ENCODE measurements at places on chromosomes 3 and 15. TPM values are rescaled to one million over a fixed set of nuclear protein-coding genes. Genes with fewer than 3 reads are reported as not detected.
A peak's percentile ranks its signal among the peaks of the same experiment; 100 is the strongest.

The GOLGA6B gene
- total RNA-seq: not detected

The GPR176 gene
- total RNA-seq: 1.4 TPM

The NR2E3 gene
- total RNA-seq: not detected

DNA sequence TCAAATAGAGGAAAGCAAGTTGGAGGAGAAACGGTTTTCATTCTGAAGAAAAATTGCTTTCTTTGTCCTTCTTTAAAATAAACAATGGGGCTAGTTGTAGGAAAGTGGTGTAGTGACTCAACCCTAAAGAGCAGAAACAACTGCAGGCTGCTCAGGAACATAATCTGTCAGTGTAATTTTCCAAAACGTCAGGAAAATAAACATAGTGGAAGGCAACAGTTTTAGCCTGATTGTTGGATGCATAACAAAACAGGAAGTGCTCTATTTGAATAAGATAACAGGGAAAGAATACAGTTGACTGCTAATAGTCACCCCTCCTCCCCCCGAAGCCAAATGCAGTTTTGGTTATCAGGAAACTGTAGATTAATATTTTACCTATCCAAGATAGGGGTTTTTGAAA is 167.6 kb downstream of the ECT2 start:
- no peak for DNase-seq

The EAF1 gene
- total RNA-seq: 11.3 TPM

The SLC24A5 gene
- total RNA-seq: not detected

DNA sequence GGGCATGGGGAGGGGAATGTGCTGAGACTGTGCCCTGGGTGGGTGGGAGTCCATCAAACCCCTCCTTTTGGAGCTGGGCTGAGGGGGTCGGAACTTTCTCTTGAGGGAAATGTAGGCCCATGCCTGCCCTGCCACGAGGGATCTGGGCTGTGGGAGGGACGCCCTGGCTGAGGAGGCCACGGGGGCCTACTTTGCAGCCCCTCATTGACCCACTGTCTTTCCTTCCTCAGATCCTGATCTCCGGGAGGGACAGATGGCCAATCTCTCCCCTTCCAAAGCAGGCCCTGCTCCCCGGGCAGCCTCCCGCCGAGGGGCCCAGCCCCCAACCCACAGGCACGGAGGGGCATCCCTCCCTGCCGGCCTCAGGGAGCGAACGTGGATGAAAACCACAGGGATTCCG is 25.3 kb downstream of the LOXL1 start:
- no peak for DNase-seq

DNA sequence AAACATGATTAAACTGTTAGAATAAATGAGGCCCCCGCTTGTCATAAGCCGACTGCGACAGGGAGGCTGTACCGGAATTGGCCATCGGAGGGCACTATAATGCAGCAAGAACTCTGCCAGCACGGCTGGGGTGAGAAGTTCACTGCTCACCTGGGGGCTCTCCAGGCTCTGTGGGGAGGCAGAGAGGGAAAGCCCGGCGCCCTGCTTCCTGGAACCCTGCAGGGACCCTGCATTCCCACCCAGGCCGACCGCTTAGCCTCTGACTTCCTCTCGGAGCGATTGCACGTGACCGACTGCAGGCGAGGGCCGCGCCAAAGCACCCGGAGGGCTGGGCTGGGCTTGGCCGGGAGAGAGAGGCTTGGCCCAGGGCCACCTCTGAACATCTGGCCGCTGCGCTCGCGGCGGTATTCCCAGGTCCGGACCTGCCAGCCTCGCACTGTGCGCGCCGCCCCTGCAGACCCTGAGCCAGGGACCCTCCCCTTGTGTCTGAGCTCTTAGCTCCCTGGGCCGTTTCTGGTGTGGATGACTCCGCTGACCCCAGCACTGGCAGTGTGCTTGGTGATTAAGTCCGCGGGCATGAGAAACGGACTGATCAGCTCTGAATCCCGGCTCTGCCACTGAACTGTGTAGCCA is 26.2 kb downstream of the DRD3 start:
- peak; percentile 22 for DNase-seq

The MOBP gene
- not detected for total RNA-seq

The SLC22A13 gene
- 0.51 TPM for total RNA-seq

The B3GALNT1 gene
- total RNA-seq: 0.18 TPM

The GOLGA6L4 gene
- total RNA-seq: not detected

- DNase-seq: no peak
Observed at GRCh38 chr3:132783152-132783551, 60.9 kb upstream of the NPHP3 start.

DNA sequence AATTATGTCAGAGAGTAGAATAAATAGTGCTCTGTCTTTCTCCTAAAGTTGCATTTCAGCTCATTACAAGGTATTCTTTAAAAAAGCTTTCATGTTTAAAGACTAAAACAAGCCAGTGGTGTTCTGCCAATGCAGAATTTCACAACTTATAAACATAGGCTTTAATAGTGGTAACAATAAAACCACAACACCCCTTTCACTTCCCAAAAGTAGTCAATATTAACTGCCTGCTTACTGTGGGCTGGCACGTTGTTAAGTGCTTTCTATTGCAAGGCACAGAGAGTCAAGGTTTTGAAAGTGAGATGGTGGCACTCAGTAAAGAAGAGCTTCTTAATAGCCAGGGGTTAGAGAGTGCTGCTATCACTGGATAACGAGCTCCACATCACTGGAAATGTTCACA is 8.4 kb upstream of the RTP1 start:
- no peak for DNase-seq

The CFAP20DC gene
- not detected for total RNA-seq

The CEMIP gene
- not detected for total RNA-seq

DNA sequence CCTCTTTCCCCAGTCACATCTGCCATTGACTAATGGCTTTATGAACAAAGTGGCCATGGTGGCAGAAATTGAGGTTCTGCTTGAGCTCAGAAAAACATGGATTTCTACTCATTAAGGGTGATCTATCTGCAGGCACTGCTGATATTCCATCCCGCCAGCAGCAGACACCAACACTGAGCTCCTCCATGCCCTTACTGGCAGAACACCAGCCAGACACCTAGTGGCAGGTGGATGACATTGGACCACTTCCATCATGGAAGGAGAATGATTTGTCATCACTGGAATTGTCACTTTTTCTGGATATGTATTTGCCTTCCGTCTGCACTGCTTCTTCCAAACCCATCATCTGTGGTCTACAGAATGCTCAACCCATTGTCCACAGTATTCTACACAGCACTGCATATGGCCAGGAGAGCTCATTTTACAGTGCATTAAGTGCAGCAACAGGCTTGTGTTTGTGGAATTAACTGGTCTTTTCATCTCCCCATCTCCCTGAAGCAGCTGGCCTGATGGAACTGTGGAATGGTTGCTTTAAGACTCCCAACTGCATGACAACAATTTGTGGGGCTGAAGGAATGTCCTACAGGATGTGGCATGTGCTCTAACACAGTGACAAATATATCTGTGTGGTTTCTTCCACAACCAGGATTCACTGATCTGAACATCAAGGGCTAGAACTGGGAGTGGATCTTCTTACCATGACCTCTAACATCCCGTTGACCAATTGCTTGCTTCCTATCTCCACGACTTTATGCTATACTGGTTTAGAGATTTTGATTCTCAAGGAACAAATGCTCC is 103.4 kb downstream of the WNT7A start:
- DNase-seq: no peak

DNA sequence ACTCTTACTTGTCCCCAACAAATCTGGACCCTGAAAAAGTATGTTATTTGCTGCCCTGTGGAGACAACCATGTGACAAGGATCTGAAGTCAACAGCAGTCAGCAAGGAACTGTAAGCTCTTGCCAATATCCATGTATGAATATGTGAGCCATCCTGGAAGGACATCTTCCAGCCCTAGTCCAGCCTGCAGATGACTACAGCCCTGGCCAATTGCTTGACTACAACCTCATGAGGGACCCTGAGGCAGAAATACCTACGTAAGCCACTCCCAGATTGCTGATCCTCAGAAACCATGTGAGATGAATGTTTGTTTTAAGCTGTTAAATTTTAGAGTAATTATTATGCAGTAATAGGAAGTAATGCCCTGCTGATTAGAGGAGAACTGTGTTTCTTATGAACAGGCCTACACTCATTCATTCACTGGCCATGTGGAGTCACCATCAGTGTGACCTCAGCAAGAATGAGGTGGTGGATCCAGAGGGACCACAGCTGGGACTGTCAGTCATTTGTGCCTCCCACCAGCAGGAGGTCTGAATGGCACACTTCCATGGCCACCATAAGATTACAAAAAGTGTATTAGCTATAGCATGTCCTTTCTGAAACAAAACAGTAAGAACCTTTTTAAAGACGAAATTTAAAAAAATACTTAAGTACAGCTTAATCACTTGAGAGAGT is 92.6 kb downstream of the TFDP2 start:
- DNase-seq: no peak

- no peak for DNase-seq
Observed at GRCh38 chr3:23637339-23637738, 168.4 kb upstream of the UBE2E1 start.

The IL5RA gene
- not detected for total RNA-seq

GRCh38 chr15:31439328-31439727 is 112.7 kb downstream of the KLF13 start:
- DNase-seq: no peak

DNA sequence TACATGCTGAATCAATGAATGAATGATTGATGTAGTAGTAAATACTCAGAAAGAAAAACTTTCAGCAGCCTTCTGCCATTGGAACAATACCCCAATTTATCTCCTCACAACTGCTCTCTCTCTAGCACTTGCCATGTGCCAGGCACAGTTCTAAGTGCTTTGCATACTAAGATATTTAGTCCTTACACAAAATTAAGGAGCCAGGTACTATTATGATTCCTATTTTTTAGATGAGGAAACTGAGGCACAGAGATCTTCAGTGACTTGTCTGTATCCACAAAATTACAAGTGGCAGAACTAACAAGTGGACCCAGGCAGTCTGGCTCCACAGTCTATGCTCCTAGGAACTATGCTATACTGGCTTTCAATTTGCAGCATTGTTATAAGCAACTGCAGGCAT is 279.2 kb downstream of the LSAMP start:
- no peak for DNase-seq

DNA sequence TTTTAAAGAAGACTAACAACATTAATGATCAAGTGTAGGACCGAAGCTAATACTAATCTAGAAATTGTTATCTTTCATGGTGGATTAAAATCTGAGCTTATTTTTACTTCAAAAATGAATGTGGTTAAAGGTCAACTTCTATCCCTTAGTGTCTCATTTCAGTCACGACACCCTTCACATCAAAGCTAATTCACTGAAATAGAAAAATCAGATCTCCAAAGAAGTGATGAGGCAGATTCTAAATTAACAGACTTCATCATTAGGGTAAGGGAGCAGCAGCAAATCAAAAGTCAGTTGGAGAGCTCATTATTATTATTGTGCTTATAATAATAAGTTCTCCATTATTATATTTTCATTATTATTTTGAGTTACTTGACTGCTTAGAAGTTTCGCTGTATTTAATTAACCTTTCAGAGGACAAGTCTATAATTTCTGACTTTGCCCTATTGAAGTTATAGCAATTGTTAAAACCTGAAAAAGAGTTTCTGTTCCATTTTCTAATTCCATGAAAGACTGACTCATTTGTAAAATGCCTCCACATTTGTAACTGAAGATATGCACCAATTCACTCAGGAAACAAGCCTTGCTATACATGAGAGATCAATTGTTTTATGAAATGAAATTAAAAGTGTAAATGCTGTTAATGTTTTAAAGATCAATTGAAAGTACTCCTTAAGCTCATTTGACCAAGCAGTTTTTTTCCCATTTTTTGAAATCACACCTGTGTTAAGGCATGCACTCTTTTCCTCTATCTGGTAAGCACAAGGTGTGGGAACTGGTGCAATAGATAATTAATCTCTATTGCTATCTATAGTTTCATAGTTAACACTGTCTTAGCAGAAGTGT is 23.1 kb upstream of the CMC1 start:
- DNase-seq: no peak

The FOXB1 gene
- total RNA-seq: not detected

DNA sequence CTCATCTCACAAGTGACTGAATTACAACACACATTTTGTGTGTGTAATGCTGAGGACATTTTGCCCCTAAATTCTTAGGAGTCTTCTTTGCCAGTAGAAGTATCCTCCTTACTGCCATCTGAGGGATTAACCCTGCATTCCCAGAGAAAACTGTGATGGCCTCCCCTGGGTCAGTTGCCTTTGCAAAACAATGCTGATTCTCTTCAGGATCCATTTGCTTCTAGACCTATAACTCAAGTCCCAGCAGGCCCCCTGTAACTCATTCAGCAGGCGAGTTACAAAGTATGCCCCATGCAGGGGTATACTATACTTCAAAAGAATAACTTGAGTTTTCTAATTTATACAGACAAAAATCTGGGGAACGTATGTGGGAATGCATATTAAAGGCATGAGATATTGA is 6.6 kb upstream of the MCF2L2 start:
- DNase-seq: no peak

DNA sequence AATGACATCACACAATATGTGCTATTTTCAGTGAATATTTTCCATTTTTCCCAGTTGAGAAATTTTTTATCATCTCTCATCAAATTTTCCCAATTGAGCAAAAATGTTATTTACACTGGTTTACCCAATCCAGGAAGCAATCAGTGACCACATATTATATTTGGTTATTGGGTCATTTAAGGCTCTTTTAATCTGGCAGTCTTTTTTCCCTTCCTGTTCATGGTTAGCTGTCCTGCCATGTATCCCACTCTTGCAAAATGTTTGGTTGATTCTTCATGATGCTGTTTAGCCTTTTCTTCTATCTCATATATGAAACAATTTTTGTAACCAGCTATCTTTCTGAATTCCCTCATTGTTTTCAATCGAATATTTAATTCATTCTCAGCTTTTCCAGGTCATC is 626.0 kb downstream of the RBMS3 start:
- no peak for DNase-seq
